ENCODE measurements at places on chromosomes 13 and 19. TPM values are rescaled to one million over a fixed set of nuclear protein-coding genes. Genes with fewer than 3 reads are reported as not detected.

Gene FUT6
- total RNA-seq, result not detected

Gene MAB21L1
- total RNA-seq, result 13.4 TPM

Gene FGF21
- not detected for total RNA-seq

Gene RNASEH2B
- total RNA-seq, result 28.3 TPM

Gene S1PR5
- 1.8 TPM for total RNA-seq

Gene HSD11B1L
- 23.8 TPM for total RNA-seq

Gene PIN1
- total RNA-seq, result 95.4 TPM

Gene TTC9B
- not detected for total RNA-seq

Gene GPR12
- not detected for total RNA-seq

- DNase-seq, result no peak
Measured at GRCh38 chr13:46614582-46614981, 61.6 kb downstream of the LRCH1 start.

GRCh38 chr19:36113894-36114720 is 568 bp downstream of the POLR2I start:
- DNase-seq, result peak; percentile 60

- DNase-seq, result peak; percentile 56
Measured at GRCh38 chr19:566403-566802, 6.0 kb upstream of the BSG start.

- peak; percentile 23 for DNase-seq
Measured at GRCh38 chr19:35006342-35006998, 6.3 kb downstream of the GRAMD1A start.

- DNase-seq, result peak; percentile 69
Measured at GRCh38 chr19:44212866-44213346, 574 bp downstream of the ZNF227 start.

DNA sequence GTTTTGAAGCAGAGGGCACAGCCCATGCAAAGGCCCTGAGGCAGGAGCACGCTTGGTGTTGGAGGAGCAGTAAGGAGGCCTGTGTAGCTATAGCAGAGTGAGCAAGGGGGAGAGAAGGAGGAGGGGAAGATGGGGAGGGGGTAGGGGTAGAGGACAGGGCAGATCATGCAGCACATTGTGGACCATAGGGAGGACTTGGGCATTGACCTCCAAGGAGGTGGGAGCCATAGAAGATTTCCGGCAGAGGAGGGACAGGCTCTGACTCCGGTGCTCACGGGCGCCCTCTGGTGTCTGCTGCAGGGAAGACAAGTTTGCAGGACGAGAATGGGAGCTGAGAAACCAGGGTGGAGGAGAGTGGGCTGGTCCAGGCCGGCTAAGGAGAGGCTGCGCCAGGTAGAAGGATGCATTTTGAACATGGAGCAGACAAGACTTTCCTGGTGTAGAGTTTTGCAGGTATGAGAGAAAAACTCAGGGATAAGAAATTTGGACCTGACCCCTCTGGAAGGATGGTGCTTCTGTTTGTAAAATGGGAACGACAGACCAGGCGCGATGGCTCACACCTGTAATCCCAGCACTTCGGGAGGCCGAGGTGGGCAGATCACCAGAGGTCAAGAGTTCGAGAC is 13.7 kb upstream of the CREB3L3 start:
- peak; percentile 60 for DNase-seq

DNA sequence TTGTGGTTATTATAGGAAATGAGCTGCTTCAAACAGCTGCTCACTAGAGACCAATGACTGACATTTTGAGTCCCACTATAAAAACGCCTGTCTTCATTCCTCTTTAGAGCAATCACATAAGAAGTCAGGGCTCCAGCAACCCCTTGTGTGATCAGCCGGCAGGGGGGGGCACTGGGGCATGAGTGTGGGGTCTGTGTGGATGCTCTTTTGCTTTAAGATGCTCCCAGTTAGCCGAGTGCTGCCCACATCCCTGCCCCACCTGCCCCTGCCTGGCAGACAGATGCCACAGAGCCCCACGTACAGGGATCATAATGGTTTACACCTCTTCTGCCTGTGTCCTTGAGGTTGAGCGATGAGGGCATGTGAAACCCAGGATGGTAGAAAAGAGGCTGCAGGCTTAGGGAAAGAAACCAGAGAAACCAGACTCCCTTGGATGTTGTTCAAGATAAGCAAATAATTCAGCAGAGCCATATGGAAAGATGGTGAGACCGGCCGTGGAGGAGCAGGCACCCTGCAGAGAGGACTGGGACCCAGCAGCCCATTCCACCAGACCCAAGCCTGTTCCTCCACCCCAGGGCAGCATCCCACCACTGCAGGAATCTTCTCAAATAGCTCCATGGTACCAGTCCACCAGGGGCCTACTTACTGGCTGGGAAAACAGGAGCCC is 55.4 kb downstream of the CHST8 start:
- DNase-seq, result no peak

- peak; percentile 18 for DNase-seq
Measured at GRCh38 chr13:91381371-91381770, 17.1 kb upstream of the GPC5 start.

- no peak for DNase-seq
Measured at GRCh38 chr13:26382366-26382765, 128.4 kb downstream of the CDK8 start.

DNA sequence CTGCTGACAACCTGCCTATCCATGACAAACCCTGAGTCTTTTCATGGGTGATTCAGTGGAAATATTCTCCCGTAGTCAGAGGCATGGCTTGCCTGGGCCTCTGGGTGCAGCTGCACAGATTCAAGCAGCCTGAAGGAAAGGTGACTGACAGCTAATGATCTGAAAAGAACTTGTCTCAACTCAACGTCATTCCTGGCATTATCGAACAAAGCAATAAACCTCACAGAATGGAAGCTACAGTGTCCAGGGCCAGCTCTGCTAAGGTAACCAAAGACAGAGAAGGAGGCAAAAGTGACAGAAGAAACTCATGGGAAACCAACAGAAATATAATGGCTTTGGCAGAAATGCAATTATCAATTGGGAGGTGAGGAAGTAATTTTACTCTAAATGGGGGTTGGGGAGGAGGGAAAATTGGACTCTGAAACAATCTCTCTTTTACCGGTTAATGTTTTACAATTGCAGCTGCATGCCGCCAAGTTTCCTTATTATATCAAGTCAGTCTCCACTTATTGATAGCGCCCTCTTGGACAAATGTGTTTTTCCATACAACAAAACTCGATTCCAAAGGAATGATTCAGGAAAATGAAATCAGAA is 12.9 kb downstream of the STARD13 start:
- peak; percentile 56 for DNase-seq

DNA sequence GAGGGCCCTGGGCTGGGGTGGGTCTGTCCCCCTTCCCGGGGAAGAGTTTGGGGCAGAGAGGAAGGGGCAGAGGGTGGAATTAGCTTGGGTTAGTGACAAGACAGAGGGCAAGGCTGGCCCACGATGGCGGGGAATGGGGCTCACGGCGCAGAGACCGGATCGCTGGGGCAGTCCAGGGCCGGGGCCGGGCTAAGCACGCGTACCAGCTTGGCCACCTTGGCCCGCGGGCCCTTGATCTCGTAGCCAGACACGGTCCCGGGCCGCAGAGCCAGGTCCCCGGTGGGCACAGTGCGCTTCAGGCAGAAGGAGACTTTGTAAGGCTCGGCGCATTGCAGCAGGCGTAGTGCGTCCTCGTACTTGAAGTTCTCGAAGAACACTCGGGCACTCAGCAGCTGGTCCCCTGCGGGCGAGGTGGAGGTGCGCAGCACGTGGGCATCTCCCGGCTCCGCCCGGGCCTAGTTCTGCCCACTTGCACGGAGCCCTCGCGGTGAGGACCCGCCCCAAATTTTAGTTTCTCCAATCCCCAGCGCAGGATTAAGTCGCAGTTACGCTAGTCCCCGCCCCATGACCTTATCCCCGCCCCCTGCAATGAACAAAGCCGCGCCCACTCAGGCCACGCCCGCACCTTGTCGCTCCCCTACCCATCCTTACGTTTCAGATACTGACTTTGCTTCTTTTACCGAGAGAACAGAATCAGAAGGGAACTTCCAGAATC is 8.6 kb upstream of the HIPK4 start:
- DNase-seq, result peak; percentile 37

- DNase-seq, result no peak
Measured at GRCh38 chr13:40878823-40879222, 89.4 kb downstream of the SLC25A15 start.

DNA sequence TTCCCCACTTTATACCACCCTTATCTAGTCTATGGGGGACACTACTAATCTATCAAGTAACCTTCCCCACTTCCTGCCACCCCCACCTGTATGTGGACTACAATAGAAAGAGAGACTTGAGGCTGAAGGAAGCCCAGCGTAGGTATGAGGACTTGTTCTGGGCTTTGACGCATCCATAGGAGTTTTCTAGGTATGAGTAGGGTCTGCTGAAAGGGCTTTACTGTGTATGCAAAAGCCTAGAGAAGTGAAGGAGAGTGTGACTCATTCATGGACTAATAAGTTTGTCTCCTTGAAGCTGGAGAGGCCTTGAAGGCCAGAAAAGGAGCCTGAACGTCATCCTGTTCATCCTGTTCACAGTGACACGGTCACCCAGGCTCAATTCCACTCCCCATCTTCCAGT is 21.8 kb downstream of the TINCR start:
- peak; percentile 23 for DNase-seq

DNA sequence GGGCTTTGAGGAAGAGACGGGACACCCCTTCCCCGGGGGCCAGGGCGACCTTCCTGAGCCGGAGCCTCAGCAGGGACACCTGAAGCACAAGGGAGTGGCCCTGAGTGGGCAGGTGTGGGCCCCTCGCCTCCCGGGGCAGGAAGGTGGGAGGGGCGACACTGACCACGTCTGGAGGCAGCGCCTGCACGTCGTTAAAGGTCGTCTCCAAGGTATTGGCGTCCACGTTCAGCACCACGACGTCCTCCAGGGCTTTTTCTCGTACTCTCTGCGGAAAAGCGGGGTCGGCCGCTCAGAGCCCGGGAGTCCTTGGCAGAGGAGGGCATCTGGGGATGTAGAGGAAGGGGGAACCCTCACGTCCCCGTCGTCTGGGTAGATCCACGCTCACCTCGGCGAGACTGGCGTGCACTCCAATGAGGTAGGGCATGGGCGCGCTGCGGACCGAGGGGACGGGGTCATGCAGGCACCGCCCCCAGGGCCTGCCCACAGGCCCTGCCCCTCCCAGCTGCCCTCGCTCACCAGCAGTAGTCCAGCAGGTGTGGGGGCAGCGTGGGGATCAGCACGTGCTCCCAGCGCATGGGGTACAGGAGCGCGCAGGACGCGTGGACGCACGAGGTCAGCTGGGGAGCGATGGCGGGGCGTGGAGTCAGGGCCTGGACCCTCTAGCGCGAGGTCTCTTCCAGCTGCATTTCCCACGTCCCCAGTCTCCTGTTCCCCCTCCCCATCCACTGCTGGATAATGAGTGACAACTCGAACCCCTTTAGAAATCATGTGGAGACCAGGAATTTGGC is 6.1 kb downstream of the DENND1C start:
- no peak for DNase-seq

DNA sequence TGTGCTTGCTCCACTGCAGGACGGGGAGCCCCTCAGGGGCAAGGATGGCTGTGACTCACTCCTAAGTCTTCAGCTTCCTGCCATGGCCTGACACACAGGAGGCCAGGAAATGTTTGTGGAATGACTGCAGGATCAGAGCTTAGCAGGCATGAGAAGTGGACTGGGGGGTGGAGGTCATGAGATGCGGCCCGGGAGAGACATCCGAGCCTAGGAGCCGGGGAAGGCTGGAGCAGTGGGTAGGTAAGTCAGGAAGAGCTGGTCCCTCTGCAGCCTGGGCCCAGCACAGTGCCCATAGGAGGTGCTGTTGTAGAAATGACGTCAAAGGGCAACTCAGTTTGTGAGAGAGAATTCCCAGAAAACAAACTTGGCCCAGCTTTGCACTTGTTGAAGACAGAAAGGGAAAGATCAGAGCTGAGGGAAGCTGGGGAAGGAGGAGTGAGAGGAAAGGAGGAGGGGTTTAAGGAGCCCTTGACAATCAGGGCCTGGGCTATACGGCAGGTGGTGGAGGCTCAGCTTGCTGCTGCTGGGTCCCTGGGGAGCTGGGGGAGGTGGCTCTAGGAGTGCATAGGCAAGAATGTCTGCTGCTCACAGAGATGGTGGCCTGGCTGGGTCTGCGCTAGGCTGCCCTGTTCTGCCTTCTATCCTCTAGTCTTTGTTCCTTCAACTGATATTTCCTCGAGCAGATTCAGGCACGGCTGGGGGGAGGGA is 18.5 kb downstream of the POU2F2 start:
- DNase-seq, result peak; percentile 98

All from GM23248 (cell line).